Putamen (tissue), 1 donor: ENCODE measurements at places on chromosomes 12 and 14.
A peak's percentile ranks its signal among the peaks of the same experiment; 100 is the strongest.

DNA sequence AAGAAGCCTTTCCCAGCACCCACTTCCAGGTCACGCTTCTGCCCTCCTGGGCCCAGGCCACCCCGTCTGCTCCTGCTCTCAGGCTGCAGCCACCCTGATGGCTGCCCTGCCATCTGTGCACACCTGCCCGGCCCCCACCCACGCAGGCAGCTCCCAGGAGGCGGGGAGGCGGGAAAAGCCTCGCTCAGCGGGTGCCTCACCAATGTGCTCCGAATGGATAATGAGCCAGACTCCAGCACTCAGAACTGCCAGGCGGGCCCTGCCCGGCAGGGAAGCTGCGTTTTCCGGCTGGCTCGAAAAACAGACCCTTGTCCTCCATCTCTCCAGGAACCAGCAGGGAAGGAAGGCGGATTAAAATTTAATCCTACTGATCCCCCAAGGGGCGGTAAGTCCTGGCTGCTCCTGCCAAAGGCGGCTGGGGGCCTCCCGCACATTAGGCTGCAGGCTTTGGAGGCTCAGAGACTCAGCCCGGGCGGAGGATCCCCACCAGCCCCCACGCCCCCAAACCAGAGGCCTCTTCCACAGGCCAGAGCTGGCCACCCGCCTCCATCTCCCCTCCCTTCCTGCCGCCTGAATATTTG is 104.0 kb downstream of the NCOR2 start:
- DNase-seq, result no peak

DNA sequence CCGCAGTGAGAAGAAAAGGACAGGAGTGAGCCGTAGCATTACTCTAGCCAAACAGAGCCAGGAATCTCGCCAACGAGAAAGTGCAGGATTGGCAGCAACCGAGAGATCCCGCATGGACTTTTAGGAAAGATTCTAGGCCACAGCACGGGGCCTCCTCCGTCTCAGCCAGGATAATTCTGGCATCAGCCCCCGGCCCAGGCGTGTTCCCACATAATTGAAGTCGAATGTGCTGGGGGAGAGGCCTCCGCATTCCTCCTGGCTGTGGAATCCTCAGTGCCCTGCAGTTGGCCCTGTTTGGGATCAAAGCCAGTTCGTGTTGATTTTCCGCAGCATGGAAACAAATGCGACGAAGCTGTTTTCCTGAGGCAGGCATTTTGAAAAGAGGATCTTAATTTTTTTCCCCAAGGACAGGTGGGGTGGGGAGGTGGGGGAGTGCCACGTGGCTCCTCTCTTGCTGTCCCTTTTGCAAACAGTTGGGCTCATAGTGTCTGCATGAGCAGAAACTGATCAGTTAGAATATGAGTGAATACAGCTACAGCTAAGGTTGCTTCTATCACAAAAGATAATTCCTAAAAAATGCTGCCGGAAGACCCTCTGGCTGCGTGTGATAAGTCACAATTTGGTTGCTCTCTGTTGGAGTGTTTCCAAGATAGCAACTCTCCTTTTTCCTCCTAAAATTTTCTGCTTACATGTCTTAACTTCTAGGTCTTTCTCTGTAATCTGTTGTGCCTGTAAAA is 37.3 kb upstream of the ATXN2 start:
- peak; percentile 59 for DNase-seq

- no peak for DNase-seq
These were observed 8.7 kb upstream of the SMCO2 start for GRCh38 chr12:27437839-27438238.

DNA sequence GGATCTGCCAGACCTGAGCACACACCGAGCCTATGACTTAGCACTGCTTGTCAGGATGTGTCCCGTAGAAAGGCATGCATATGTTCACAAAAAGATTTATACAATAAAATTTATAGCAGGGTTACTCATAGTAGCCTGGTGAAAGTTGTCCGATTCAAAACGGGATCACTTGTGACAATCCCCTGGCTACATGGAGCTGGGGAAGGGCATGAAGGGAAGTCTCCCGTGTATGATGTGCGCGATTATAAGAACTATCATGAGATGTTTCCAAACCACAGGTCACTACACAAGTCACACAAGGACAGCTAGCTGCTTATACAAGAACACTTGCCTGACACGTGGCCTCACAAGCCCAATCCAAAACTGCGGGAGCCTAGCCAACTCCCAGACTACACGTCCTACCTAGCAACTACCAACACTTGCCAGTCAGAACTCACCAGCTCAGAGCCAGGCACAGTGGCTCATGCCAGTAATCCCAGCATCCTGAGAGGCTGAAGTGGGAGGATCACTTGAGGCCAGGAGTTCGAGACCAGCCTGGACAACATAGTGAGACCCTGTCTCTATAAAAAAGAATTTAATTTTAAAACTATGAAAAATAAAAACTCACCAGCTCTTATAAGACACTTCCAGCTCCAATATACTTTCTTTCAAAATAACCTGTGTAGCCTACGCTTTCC is 7.5 kb upstream of the CDCA4 start:
- no peak for DNase-seq

DNA sequence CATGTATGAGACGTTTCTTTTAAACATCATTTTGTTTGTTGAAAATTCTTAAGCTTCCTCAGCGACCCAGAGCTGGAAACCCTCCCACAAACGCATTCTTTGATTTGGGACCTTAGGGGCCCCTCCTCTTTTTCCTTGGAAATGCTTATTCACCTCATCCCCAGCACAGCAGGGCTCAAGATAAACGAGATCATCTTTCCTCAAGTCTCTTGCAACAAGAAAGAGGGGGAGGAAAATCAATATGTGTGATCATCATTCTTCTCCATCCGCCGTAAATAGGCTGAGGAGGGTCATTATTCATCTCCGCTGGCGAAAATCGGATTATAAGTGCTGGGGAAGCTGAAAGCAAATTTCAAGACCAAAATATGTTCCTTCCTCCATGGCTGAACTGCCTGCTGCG is 1415.2 kb downstream of the AACS start:
- DNase-seq, result no peak

- no peak for DNase-seq
These were observed 28.4 kb upstream of the FBRSL1 start for GRCh38 chr12:132461526-132461925.

GRCh38 chr12:127500512-127501035 is 766.4 kb upstream of the TMEM132C start:
- DNase-seq, result no peak

DNA sequence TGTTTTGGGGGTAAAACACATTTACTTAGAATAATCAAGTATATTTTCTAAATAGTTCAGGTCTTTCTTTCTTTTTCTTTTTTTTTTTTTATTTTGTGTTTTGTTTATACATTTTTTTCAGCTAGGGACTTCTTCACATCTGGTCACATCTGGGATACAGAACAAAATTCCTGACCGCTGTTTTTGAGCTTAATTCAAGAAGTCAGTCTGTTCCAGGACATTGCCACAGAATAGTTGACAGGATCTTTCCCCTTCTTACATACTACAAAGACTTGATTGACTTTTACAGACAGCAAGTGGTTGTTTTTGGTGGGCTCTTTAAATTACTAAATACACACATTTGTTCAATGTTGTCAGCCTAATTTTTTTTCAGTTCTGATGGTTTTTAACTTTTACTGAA is 41.8 kb upstream of the DCN start:
- DNase-seq, result no peak

- DNase-seq, result peak; percentile 71
These were observed 89.3 kb downstream of the OSBPL8 start for GRCh38 chr12:76470028-76470939.

GRCh38 chr12:124386661-124387527 is 92.0 kb downstream of the RFLNA start:
- no peak for DNase-seq

GRCh38 chr14:51248016-51248987 is 8.3 kb downstream of the TMX1 start:
- DNase-seq, result no peak

- DNase-seq, result no peak
These were observed 10.2 kb downstream of the GNG2 start for GRCh38 chr14:51870606-51871005.

- no peak for DNase-seq
These were observed 371.1 kb downstream of the SEC23A start for GRCh38 chr14:38731962-38732361.

DNA sequence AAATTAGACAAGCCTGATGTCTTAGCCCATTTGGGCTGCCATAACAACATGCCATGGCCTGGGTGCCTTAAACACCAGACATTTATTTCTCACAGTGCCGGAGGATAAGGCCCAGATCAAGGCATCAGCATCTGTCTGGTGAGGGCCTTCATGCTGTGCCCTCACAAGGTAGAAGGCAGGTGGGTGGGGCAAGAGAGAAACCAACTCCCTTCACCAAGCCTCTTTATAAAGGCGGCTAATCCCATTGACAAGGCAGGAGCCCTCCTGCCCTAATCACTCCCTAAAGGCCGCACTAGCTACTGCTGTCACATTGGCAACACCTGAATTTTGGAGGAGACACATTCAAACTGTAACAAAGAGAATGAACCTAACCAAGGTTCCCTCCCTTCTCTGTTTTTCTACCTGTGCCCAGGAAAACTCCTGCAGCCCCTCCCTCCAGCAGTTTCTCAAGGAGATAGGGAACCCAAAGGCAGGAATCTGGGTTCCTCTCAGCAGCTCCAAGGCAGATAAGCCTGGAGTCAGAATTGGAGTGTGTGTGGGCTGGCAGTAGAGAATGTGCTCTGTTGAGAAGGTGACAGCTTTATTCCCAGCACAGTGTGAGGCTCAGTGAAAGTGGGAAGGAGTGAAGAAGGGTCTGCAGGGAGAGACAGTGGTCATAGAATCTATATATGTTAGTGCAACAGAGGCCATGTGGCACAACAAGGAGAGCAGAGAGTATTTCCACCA is 21.7 kb upstream of the GPATCH2L start:
- DNase-seq, result no peak

DNA sequence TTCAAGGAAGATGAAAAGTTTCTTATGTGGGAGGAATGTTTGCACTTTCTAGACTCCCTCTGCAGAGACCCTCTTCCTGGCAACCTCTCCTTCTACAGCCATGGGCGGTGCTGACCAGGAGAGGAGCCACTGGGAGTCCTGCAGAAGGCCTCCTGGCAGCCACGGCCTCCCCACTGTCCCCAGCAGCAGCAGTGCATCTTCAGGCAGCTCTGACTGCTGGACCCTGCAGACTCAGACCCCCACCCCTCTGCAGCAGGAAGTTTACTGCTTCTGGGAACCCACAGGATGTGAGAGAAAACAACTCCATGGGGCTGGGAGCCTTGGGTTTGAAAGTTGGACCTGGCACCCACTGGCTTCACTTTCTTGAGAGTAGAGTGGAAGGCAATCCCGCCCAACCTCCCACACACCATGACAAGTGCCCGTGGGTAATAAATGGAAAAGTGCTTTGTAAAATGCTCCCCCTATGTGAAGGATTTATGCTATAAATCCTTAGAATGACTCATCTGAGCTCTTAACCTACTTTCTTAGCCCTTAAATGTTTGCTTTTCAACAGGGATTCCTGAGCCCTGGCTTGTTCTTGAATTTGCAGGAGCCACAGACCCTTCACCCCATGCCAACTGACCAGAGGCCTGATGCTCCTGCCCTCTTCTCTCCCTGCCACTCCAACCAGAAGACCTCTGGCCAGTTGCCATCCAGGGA is 37.5 kb upstream of the DDX11 start:
- peak; percentile 37 for DNase-seq

- no peak for DNase-seq
These were observed 17.8 kb upstream of the GAS2L3 start for GRCh38 chr12:100555722-100556121.

- DNase-seq, result no peak
These were observed 76.6 kb downstream of the ZNF664 start for GRCh38 chr12:124049451-124050094.

GRCh38 chr14:85622106-85622505 is 92.2 kb downstream of the FLRT2 start:
- DNase-seq, result no peak

- no peak for DNase-seq
These were observed 2.3 kb downstream of the EVL start for GRCh38 chr14:100067481-100067880.

- peak; percentile 46 for DNase-seq
These were observed 194.0 kb downstream of the ZFP36L1 start for GRCh38 chr14:68598621-68599447.
